ENCODE measurements at places on chromosomes 1 and 21.

- peak; percentile 36 for DNase-seq
These were observed 552 bp upstream of the ZNF691 start for GRCh38 chr1:42845866-42846256.

GRCh38 chr1:71885171-71885570 lies 397.2 kb downstream of the NEGR1 start:
- DNase-seq: no peak

DNA sequence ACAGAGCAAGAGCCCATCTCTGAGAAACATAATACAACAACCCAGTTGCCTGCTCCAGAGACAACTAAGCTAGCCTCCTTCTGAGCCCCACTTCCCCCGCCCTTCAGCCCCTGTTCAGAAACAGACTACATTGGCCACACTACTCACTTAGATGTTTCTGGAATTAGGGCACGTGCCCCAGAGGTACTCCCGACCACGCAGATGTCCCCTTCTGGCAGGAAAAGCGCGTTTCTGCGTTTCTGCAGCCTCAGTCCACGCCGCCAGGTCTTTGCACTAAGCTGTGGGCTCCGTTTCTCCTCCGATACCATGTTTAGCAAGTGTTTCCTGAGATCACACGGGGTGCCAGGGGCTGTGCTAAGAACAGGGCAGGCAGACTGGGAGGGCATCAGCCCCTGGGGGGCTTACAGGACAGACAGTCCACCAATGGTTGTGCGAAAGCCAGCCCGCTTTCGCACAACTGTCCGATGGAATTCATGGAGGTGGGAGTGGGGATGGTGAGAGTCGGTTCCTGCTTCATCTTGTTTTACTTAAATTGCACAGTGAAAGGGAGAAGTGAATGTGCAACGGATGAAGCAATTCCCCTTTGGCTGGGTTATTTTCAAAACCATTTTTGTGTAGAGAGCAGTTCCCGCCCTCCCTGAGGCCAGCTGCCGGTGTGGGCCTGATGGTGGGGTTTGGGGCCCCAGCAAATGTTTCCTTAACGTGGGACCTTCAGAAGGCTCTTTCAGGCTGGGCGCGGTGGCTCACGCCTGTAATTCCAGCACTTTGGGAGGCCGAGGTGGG lies 2.7 kb downstream of the PIK3CD start:
- no peak for DNase-seq

DNA sequence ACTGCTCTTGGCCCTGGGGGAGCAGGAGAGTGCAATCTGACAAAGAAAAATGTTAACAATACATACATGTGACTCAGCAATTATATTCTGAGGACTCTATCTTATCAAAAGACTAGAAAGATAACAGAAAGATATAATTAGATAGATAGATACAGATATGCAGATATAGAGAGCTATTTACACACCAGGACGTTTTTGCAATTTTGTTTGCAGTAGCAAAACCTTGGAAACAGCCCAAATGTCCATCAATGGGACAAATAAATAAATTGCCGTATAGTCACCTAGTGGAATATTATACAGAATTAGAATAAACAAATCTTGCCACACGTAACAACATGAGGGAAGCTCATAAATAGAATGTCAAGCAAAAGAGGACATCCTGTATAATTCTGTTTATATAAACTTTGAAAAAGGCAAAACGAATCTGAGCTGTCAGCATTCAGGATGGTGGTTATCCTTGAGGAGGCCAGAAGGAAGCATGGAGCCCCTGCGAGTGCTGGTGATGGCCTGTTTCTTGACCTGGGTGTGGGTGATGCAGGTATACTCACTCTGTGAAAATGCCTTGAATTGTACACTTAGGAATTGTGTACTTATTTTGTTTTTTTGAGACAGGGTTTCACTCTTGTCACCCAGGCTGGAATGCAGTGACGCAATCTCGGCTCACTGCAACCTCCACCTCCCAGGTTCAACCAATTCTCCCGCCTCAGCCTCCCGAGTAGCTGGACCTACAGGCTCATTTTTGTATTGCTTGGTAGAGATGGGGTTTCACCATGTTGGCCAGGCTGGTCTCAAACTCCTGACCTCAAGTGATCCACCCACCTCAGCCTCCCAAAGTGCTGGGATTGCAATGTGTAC lies 12.8 kb upstream of the TRIM63 start:
- DNase-seq: no peak

GRCh38 chr1:69700770-69701169 lies 133.0 kb downstream of the LRRC7 start:
- no peak for DNase-seq

GRCh38 chr1:1329304-1330210 lies 1.5 kb upstream of the TAS1R3 start:
- no peak for DNase-seq

DNA sequence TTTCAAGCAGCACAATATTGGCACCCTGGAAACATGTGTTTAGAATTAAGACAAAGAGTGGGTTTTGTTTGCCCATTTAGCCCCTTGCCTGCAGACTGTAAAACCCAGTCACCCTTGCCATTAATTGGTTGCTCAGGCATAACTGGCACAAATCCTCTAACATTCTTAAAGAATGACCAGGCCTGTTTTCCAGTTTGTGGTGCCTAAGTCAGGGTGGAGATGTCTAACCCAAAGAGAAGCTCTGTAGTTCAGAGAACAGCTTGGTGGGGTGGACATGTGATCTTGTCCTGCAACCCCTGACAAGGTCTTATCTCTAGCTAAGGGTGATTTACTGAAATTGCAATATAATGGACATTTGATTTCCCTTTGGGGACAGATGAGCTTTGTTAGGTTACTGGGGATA lies 8.8 kb upstream of the ANGPTL7 start:
- peak; percentile 72 for DNase-seq

- no peak for DNase-seq
These were observed 18.2 kb upstream of the PTGFRN start for GRCh38 chr1:116891396-116892079.

GRCh38 chr1:209912306-209912705 lies 25.7 kb upstream of the SYT14 start:
- DNase-seq: no peak

DNA sequence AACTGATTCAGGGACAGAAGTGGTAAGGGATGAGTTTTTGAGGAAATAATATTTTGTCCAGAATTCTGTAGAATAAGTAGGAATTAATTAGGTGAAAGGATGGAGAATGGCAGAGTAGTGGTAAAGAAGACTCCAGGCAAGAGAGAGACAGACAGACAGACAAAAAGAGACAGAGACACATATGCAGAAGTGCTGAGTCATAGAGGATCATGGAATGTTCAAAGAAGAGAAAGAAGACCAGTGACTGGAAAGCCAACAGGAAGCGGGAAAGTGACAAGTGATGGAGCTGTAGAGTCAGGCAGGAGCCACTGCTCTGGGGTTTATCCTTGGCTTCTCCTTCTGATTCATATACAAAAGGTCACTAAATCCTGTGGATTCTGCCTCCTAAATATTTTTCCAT lies 85.9 kb downstream of the UROD start:
- no peak for DNase-seq

GRCh38 chr1:217313096-217313495 lies 317.8 kb downstream of the GPATCH2 start:
- no peak for DNase-seq

GRCh38 chr1:198125995-198126735 lies 30.6 kb upstream of the NEK7 start:
- DNase-seq: no peak

DNA sequence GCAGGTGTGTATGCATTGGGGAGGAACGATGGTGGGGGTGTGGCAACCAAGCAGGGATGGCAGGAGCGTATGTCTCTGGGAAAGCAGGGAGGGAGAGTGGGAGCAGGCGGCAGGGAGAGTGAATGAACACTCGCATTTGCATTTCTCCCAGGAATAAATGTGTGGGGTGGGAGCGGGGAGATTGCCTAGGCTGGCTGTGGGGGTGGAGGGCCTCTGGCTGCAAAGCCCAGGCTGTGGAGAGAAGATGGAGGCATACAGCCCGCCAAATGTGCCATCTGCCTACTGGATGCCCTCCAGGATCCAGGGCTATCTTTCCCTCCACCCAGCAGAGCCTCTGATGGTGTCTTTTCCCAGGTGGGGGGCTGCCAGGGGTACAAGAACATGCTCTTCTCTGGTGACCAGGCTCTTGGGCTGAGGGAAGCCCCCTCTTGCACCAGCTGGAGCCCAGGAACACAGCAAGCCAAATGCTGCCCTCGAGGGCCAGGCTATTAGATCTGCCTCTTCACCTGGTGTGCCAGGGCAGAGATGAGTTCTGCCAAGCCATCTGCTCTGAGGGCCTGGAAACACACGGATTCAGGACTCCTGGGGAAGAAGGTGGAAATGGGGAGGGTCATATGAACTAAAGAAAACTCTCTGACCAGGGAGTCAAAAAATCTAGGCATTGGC lies 1.7 kb upstream of the OPTC start:
- DNase-seq: no peak

- DNase-seq: peak; percentile 63
These were observed 717 bp upstream of the BATF3 start for GRCh38 chr1:212700223-212700891.

DNA sequence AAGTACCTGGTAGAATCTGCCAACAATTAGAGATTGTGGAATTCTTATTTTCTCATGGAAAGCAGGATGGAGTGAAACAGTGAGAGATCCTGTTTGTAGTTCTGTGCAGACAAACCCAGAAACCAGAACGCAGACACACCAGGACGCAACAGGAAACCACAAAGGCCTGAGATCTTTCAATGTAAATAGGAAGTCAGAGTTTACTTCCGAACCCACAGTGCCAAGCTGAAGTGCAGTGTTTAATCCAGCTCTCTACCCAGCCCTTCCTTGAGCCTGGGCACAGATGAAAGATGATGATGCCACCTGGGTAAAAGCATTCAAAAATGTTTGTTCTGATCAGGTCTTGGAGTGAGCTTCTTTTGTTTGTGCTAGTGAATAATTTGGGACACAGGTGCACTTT lies 244.2 kb upstream of the HOOK1 start:
- DNase-seq: no peak

GRCh38 chr1:240991230-240991629 lies 365.8 kb downstream of the RGS7 start:
- DNase-seq: no peak

- no peak for DNase-seq
These were observed 165.2 kb upstream of the SAMSN1 start for GRCh38 chr21:14711287-14711686.

- DNase-seq: peak; percentile 21
These were observed 16.5 kb downstream of the TTC34 start for GRCh38 chr1:2784854-2785630.

DNA sequence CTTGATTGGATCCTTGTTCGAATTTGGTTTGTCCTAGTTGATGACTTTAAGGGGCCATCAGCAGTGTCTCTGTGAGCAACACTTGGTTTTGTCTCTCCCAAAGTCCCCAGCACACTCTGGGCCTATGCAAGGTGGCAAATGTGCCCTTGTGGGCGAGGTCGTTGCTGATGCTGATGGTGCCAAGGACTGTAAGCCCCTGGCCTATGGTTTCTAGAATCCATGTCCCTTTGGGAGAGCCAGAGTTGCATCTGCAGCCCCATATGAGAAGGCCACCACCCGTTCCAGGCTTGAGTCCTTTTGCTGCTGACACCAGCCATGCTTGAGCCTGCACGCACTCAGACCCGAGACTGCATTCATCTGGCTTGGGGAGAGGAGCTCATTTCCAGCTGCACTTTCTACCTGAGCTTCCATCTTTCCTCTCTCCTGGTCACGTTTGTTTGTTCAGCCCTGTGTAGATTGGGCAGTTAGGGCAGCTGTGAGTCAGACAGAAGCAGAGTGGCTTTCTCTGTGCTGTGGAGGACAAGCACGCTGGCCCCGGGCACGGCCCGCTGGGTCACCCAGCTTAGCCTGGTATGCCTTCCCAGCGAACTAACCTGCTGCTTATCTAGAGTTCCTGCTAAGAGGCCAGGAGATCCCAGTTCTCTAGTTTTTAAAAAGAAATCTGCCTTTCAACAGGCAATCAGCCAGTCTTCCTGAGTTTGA lies 52.1 kb upstream of the CSF3R start:
- no peak for DNase-seq

DNA sequence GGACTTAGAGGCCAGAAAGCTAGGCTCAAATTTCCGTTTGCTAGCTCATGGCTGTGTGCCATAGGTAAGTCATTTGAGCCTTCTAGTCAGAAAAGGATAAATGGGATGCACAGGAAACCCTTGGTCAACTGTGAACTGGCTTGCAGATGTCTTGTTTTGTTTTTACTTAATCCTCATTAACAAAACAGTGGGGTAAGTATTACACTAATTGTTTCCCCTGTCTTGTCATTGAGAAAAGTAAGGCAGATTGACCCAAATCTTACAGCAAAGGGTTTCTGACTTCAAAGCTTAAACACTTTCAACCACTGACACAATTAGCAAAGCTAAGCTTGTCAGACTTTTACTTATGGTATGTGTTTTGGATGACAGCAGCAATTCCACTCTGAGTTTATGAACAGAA lies 291.3 kb downstream of the NTNG1 start:
- no peak for DNase-seq

GRCh38 chr1:232751393-232752140 lies 53.6 kb upstream of the MAP10 start:
- no peak for DNase-seq

DNA sequence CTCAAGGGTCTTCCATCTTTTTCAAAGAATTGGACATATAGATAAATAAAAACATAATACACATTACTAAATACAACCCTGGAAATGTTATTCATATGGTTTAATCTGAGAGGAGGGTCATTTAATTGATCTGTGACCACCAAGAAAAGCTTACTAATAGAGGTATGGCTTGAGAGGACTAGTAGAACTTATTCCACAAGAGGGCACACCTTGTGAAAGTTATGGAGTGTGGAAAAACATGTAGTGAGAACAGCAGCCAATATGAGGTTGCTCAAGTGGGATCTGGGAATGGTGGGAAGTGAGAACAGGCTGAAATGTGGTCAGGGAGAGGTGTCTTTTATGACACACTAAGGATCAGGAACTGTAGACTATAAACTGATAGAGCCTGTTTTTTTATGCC lies 973.5 kb upstream of the B3GALT2 start:
- DNase-seq: no peak

DNA sequence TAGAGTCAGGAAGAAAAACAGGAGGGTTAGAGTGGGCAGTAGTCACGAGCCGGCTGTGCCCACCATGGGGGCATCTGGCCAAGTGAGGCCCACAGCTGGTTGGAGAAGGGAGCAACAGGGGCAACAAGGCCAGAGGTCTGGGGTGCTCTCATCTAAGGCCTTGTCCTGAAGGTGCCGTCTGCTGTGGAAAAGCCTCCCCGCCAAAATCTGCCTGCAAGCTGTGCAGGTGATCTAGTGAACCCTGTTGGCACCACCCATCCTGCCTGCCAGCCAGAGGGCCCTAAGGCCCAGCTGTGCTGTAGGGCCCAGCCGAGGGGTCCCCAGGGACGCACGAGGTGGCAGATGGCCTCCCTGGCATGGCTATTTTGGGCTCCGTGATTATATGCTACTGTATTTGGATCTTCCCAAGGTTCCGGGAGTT lies 51.3 kb downstream of the LGR6 start:
- no peak for DNase-seq

- DNase-seq: peak; percentile 52
These were observed 1.7 kb upstream of the DMRTA2 start for GRCh38 chr1:50424884-50425375.

DNA sequence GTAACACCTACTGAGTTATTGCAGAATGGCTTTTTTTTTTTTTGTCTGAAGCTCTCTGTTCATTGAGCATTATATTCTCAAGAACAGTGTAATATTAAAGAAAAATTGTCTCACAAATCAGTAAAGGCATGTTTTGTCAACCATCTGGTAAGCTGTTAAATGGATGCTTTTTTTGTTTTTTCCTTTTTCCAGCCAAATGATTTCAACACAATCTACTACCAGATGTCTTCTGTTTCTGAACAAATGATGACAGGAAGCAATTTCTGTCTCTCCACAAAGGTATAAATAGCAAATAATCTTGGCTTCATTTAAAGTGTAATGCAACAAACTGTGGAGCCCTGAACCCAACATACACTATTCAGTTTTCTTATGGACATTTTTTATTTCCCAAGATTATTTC lies 78.6 kb upstream of the RGS2 start:
- DNase-seq: no peak

GRCh38 chr21:14857529-14857928 lies 207.3 kb downstream of the NRIP1 start:
- DNase-seq: no peak
